Erythroblast (primary cell): ENCODE measurements at places on chromosomes 6 and 20.
A peak's percentile ranks its signal among the peaks of the same experiment; 100 is the strongest.

- no peak for DNase-seq
These were observed 306.6 kb downstream of the EPM2A start for GRCh38 chr6:145428706-145429105.

DNA sequence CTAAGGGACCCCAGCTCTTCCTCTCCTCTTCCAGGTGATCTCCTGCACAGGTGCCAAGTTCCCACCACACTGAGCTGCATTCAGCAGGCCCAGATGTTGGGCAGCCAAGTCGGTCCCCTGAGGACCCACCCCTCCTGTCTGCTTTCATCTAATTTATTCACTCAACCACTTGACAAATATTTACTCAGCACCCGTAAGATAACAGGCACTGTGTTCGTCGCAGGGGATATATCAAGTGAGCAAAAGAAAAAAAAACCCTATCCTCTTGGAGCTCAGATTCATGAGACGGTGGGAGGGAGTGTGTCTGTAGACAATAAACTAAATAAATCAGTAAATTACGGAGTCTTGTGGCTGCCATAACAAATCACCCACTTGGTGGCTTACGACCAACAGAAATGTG lies 143.6 kb downstream of the MRPL14 start:
- DNase-seq, result no peak

- no peak for DNase-seq
These were observed 129.2 kb upstream of the ECI2 start for GRCh38 chr6:4264601-4265000.

- no peak for DNase-seq
These were observed 14.5 kb downstream of the SERPINB1 start for GRCh38 chr6:2827142-2827541.

DNA sequence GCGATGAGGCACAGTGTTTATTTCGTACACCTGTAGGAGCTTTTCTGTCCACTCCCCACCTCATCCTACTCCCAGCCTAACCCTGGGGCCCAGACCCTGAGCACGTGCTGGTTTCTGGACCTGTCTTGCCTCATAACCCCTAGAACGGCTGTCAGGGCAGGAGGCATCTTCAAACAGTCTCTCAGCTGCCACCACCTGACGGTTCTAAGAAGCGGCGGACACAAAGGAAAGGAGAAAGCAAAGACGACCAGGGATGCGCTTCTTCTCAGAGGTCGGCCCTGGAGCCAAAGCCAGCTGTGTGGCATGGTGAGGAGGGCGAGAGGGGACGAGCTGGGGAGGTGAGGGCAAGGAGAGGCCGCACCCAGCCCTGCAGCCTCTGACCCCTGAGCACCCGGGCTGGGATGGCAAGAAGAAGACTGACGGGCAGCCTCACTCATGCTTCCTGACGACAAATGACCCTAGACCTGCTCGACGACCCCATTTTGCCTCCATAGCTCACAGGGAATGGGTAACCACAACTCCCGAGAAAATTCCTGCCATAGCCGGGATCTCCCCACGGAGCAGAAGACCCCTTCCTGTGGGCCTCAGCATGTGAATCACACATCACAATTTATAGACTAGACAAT lies 62.1 kb downstream of the WDR27 start:
- no peak for DNase-seq

DNA sequence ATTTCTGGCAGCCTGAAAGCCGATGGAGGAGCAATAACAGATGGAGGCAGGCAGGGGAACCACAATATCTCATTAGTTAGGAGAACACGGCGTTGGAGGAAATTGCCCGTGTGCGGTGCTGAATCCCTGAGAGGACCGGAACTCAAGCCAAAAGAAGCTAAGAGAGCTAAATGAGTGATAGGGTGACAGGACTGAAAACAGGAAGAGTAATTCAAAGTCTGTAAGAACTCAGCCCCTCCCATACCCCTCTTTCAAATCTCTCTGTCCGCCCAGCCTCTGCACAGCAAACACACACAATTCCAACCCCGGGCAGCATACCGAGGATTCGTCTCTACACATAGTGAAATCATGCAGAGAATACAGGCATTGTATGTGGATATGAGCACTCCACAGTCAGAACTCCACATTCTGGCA lies 2.6 kb upstream of the IPCEF1 start:
- DNase-seq, result no peak

DNA sequence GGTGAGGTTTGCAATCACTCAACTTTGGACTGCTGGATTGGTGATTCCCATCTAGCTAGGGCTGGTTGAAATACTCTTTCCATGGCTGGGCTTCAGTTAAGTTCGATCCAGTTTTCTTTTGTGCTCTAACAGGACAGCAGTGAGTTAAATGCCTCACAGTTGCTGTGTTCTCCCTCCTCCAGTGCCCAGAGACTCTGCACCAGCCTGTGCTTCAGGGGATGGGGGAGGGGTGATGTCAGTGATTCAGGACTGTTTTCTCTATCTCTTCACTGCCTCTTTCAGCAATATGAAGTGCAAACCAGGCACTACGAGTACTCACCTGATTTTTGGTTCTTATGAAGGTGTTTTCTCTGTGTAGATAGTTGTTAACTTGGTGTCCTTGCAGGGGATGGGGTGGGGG lies 88.2 kb upstream of the FAM83B start:
- no peak for DNase-seq

DNA sequence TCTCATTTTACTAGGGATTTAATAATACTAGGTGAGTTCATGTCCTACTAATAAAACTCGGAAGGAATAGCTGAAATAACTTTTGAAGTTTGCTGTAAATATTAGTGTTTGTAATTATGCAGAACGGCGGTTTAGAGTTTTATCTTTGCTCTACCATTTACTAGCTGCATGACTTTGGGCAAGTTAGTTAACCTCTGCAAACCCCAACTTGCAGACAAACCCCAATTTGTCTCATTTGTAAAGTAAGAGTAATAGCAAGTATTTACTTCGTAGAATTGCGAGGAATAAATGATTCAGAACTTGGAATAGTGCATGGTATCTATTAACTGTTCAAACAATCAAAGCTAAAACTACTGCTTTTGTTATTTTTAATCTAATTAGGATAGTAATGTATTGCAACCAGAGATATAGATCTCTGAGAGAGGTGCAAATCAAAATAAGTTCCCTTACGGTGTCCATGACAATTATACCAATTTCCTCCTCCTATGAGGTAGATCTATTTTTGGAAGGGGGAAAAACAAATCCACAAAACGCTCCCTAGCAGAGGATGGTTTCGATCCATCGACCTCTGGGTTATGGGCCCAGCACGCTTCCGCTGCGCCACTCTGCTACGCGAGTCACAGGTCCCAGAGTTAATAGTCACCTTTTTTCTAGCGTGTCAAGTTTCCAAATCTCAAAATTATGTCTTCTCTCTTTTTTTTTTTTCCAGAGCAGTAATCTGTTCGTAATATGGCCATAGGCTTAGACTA lies 35.1 kb upstream of the BTN3A2 start:
- peak; percentile 77 for DNase-seq

GRCh38 chr20:24660651-24661050 lies 191.2 kb downstream of the SYNDIG1 start:
- no peak for DNase-seq

DNA sequence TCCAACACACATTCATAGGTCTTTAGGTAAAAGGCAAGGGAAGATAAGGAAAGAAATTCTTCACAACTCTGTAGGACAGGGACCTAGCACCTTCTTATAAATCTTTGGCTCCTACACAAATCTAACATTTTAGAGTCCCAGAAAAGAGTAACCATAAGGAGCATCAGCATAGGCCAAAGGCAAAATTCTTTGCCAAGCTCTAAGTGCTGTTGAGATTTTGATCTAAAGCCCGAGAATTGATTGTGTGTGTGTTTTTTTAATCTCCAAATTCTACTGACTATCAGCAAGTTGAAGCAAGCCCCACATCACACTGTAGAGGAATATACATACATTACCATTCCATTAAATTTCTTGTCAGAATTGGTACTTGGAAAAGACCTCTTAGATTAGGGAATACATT lies 233.6 kb downstream of the BTBD9 start:
- DNase-seq, result no peak

- DNase-seq, result no peak
These were observed 1.1 kb downstream of the ARG1 start for GRCh38 chr6:131574133-131574532.

- DNase-seq, result no peak
These were observed 136.8 kb downstream of the ALDH8A1 start for GRCh38 chr6:134813146-134813545.

DNA sequence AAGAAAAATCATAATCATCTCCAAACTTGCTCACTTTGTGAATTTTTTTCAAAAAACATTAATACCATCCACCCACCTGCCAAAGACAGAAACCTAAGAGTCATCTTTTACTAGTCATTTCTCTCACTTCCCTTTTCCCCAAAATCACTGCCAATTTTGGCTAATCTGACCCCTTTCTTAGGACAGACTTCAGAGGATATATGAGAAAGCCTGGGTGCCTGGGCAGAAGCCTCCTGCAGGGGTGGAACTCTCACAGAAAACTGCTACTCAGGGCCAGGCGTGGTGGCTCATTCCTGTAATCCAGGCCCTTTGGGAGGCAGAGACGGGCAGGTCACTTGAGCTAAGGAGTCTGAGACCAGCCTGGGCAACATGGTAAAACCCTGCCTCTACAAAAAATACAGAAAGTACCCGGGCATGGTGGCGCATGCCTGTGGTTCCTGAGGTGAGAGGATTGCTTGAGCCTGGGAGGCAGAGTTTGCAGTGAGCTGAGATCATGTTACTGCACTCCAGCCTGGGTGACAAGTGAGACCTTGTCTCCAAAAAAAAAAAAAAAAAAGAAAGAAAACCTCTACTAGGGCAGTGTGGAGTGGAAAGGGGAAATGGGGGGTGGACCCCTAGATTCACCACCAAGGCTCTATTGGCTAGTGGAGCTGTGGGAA lies 3.8 kb downstream of the DEK start:
- DNase-seq, result no peak

DNA sequence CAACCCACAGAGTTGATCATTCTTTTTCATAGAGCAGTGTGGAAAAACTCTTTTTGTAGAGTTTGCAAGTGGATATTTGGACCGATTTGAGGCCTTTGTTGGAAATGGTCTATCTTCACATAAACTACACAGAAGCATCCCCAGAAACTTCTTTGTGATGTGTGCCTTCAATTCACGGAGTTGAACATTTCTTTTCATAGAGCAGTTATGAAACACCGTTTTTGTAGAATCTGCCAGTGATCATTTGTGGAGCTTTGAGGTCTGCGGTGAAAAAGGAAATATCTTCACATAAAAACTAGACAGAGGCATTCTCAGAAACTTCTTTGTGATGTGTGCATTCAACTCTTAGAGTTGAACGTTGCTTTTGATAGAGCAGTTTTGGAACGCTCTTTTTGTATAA lies 618.4 kb upstream of the ZNF337 start:
- DNase-seq, result no peak

DNA sequence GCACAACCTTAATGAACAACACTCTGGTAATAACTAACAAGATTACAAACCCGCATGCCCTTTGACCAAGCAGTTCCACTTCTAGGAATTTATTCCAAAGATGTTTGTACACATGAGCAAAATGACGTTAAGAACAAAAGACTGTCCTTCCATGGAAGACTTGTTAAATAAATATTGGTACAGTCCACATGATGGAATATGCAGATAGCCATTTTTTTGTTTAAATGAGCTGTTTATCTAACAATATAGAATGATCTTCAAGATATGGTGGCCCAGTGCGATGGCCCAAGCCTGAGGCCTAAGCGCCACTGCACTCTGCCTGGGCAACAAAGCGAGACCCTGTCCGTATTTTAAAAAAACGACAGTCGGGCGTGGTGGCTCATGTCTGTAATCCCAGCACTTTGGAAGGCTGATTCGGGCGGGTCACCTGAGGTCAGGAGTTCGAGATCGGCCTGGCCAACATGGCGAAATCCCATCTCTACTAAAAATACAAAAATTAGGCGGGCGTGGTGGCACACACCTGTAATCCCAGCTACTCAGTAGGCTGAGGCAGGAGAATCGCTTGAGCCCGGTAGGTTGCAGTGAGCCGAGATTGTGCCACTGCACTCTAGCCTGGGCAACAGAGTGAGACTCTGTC lies 7.4 kb upstream of the AHCY start:
- DNase-seq, result no peak

DNA sequence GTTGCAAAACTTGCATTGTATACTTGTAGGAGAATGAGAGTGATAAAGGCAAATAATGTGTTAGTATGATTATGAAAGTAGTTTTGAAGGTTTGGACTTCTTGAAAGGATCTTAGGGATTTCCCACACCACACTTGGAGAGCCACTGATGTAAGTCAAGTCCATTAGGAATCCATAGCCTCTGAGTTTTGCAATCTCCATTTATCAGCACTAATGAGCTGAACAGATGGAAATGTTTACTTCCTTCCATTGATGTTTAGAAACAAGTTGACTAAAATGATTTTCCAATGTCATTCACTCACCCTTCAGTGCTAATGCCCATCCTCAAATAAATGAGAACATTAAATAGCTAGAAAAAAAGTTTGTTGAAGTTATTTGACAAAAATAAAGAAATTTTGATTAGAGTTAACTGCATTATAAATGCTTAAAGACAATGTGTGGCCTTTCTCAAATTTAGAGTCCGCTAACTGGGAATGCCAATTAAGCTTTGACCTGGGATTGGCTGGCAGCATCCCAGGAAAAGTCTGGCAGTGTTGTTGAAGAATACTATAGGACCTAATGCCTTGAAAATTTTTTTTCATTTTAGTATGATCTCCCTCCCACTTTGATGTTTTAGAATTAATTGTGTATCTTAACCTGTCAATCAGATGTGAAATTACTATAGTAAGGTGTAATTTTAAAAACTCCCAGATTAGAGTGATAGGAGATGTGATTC lies 68.0 kb downstream of the SLC35F1 start:
- no peak for DNase-seq

GRCh38 chr6:136401749-136402148 lies 112.1 kb upstream of the BCLAF1 start:
- DNase-seq, result no peak

- DNase-seq, result no peak
These were observed 84.2 kb downstream of the THEMIS start for GRCh38 chr6:127816643-127817042.

DNA sequence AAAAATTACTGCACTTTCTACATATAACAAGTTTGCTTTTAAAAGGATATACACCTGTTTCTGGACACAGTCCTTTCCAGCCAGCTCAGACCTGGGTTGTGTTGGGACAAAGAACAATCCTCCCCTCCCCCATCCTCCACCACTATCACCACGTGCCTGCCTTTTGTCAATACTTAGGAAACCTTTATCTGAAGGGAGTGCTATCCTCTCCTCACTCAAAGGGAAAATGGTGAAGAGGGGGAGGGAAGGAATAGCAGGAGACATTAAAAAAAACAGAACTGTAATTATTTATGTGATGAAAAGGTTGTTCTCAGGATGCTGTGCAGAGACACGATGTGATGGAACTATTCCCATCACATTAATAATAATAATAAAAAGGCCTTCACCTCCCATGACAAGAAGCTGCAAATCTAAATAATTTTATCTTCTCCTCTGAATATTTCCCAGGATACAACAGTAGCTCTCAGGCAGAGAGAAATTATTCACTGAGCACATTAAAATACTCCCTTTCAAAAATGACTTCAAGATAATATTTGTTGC lies 105.5 kb downstream of the NRSN1 start:
- no peak for DNase-seq

DNA sequence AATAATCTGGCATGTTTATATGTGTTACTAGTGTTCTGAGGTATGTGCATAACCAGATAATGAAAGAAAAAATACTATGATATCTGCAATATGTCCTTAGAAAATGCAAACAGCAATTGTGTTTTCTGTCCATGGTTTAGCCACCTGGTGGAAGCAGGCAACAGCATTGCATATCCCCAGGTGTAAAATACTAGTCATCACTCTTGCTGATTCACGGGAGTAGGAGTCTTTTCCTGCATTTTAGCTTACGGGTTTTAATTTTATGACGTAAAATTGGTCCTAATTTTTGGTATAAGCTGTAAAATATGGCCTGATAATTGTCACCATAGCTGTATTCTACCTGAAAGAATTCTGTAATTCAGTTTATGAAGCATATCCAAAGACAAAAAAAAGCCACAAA lies 2.5 kb downstream of the RNF182 start:
- DNase-seq, result no peak
